ENCODE measurements at places on chromosomes 3 and 15.

- DNase-seq, result no peak
Measured at GRCh38 chr3:194275291-194275690, 75.8 kb downstream of the CPN2 start.

GRCh38 chr3:100107221-100107814, 7.0 kb downstream of the FILIP1L start:
- DNase-seq, result no peak

DNA sequence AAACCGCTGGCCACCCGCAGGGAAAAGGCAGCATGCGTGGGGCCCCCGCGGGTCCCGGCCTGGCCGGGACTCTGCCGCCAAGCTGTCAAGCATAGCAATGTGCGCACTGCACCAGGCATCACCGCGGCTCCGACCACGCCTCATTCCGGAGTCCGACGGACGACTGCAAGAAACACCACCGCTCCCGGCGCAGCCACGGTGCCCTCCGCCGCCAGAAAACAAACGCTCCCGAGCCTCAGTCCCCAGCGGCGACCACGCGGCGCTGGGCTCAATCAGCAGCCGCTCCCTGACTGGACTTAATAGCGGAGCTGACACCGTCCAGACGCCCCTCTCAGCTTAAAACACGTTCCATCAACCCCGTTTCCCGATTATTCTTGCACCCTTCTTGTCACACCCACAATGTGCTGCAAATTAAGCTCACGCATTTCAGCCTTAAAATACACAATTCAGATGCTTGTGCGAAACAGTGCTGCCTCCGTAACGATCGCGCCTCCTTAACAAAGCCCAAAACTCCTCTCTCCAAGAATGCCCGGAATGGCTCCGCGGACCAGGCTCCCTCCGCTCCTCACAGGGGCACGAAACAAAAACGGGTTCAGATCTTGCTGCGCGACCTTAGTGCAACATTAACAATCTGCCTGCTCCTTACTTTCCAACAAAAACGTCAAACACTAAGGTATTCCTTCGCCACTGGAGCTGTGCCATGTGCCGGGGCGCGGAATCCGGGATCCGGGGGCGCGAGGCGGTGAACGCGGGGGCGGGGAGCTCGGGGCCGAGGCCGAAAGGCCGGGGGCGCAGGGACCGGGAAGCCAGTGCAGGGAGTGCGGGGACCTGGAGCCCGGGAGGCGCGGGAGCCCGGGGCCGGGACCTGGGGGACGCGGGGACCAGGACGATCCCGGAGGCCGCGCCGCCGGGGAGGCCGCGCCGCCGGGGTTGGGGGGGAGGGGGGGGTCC, 655 bp downstream of the CYFIP1 start:
- peak; percentile 70 for DNase-seq

DNA sequence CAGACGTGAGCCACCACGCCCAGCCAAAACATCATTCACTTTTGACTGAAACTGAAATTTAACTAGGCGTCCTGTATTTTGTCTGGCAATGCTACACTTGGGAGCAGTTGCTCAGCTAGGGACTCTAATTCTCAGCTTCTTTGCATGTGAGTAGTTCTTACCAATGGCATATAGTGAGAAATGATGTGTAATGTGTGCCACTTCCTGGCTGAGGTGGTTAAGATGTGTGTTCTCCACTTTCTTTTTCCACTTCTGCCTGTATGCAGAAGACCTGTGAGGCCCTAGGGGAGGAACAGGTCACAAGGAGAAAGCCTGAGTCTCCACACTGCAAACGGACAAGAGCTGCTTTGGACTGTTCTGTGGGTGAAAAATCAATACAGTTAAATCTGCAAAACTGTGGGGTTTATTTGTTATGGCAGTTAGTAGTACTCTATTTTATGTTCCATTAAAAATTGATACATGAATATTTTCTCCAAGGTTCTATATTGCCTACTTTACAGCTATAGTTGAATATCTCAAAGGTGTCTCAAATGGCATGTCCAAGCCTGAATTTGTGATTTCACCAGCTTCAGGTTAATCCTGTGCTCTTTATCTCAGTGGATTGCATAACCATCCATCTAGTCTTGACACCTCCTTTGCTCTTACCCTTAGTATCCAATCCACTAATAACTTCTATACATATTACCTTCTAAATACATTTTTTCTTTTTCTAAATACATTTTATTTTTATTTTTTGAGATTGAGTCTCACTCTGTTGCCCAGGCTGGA, 59.3 kb downstream of the NR1D2 start:
- no peak for DNase-seq

GRCh38 chr3:127112796-127113570, 79.9 kb upstream of the PRR23E start:
- DNase-seq, result no peak

DNA sequence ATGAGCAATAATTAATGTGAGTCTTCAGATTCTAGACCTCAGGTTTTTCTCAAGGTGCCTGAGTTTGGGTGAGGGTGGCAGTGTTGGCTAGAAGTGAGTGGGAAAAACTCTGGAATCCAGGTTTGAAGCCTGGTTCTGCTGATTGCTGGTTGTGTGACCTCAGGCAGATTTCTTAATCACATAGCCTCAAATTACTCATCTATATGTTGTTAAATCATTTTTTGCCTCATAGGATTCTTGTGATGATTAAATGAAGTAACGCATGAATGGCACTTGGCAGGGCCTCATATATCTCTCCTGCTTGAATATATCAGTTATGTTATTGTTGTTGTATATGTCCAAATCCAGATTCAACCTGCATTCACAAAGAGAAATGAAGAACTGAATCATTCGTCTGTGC, 60.5 kb downstream of the NR2F2 start:
- no peak for DNase-seq
